ENCODE measurements at places on chromosomes 7 and 10.

DNA sequence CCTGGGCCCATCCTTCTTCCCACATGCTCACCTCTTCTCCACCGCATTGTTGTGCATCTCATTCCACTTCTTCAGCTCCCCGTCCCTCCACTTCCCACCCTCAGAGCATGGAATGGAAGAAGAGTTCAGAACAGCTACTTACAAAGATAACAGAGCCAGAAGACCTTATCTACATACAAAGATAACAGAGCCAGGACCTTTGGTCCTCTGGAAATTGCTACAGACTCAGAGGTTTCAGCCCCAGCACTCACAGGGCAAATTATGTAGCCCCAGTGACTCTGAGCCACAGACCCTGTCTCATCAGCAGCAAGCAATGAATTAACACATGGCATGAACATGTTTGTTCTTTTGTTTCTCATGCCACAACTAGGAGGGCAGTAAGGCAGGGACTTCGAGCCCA is 28.7 kb upstream of the SLC29A3 start:
- no peak for DNase-seq

DNA sequence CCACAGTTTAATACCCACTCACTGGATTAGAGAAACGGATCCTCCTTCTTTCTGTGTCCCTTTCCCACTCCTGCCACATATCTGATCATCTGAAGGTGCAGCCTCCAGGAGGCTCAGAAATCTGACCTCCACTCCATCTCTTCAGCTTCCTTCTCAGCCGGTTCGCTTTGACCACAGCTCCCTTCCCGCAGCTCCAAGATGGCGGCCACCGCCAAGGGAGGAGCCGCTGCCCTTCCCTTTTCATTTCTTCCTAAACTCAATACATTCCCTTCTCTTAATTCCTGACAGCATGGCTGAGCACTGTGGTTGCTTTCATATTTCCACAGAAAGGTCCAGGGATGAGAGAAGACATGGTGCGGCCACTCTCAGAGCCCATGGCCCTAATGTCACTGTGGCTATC is 43.7 kb upstream of the C7orf33 start:
- DNase-seq, result no peak

DNA sequence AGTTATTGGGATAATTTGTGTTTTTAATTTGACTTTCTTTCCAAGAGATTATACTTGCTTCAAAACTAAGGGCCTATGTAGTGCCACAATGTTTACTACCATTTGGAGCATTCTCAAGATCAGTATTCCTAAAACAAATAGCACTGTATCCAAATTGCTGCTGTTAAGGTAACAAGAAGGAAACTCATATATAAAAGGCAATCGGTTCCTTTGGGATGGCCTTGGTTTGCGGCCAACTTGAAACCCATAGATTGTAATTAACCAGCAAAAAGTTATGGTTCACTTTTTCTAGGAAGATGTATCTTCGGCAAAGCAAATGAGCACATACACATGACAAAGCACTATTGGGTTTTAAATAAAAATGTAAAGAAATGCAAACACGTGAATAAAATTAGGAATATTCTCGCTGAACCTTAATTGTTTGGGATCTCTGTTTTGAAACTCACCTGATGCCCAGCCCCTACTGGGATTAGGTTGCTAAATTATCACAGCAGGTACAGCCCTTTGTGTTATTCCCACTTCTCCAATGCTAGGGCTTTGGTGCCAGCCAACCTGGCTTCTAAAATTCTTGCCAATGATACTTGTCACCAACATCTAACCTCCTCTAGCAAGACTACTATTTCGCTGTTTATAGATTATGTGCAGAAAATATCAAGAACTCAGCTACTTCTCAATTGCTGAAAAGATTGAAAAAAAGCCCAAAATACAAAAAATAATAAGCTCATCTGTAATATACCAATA is 16.0 kb downstream of the CDNF start:
- no peak for DNase-seq

GRCh38 chr7:83791737-83792136 is 142.8 kb upstream of the SEMA3E start:
- no peak for DNase-seq

- DNase-seq, result no peak
Observed at GRCh38 chr7:148609045-148609725, 18.6 kb downstream of the C7orf33 start.

DNA sequence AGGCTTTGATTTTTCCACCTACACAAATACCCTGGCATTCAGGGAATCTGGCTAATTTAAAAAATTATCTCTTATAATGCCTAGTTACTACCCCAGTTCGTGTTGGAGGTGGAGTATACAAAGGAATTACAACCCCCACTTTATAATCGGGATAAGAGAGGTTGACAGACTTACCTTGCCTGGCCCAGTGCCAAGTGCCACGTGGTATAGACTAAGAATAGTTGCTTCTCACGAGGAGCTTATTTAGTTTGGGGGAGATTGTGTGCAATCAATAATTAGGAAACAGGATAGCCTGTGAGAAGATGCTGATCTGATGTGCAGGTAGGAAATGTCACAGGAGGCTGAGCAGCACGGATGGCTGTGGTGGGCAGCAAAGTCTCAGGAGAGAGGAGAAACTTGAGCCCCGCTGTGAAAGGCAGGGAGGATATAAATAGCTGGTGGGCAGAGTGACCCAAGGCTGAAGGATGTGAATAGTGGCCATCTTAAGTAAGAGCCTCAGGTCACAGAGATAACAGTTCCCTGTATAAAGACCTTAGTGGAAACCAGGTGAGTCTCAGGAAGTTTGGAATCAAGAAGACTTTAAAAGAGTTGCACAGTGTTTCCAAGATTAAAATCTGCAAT is 11.3 kb upstream of the ATXN7L1 start:
- DNase-seq, result no peak

GRCh38 chr7:47192978-47193377 is 388.9 kb downstream of the TNS3 start:
- no peak for DNase-seq

- peak; percentile 37 for DNase-seq
Observed at GRCh38 chr10:95445223-95445836, 115.8 kb downstream of the SORBS1 start.

GRCh38 chr10:4333459-4333894 is 492.5 kb upstream of the AKR1E2 start:
- DNase-seq, result no peak

DNA sequence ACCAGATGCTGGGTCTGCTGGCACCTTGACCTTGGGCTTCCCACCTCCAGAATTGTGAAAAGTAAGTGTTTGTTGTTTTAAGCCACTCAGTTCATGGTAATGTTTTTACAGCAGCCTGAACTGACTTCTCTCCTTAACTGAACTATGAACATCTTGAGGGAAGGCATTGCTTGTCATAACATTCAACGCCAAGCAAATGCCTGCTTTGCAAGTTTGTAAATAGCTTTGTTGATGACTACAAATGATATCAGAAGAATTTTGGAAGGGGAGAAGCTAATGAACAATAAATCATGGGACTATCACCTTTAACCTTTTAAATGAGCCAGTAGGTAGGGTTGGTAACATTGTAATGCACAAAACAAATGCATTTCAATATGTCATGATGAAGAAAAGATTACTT is 402.4 kb upstream of the ADARB2 start:
- no peak for DNase-seq

- peak; percentile 79 for DNase-seq
Observed at GRCh38 chr10:104622598-104623209, 18.4 kb upstream of the SORCS3 start.

- DNase-seq, result peak; percentile 98
Observed at GRCh38 chr10:119080521-119081259, at the start of gene EIF3A. EIF3A (minus strand) TSS chr10:119080817; CDS start chr10:119080676, 141 bp downstream.

DNA sequence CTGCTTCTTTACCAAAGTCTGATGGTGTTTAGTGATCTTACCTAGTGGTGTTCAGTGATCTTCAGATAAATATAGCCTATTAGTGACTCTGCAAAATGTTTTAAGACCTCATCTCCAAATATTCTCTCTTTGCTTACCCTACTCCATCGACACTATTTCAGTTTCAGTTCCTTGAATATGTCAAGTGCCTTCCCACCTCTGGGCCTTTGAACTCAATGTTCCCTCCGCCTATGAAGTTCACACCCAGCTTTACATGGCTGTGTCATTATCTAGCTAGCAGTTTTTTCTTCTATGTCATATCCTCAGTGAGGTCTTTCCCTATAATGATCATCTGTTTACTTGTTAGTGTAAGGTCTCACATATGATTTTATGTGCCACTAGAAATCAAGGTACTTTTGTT is 322.6 kb downstream of the DGKB start:
- no peak for DNase-seq

DNA sequence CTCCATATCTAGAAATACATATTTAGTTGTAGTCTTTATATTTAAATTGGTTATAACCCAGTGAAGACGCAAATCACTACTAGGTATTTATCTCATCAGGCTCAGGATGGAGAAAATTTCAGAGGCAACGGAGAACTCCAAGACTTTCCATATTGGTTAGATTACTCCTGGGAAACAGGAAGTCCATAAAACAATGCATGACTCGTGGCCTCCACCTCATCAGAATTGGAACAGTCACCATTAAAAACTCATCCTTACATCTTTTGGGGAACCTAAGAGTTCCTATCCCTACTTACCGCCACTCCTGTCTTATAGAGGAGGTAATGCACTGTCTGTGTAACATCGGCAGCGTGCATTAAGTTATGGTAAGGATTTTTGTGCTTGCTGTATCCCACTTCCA is 177.6 kb downstream of the PPP1R17 start:
- DNase-seq, result no peak

GRCh38 chr7:103387242-103387641 is 39.8 kb downstream of the PSMC2 start:
- DNase-seq, result no peak

DNA sequence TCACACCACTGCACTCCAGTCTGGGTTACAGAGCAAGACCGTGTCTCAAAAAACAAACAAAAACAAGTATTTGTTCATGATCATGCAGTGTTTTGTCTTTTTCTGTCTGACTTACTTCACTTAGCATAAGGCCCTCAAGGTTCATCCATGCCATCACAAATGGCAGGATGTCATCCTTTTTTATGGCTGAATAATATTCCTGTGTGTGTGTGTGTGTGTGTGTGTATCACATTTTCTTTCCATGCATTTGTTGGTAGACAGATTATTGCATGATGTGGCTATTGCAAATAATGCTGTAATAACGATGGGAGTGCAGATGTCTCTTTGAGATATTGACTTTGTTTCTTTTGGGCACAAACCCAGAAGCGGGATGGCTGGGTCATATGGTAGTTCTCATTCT is 14.3 kb upstream of the MNX1 start:
- DNase-seq, result no peak

GRCh38 chr10:104327745-104328645 is 10.3 kb downstream of the ITPRIP start:
- peak; percentile 49 for DNase-seq

DNA sequence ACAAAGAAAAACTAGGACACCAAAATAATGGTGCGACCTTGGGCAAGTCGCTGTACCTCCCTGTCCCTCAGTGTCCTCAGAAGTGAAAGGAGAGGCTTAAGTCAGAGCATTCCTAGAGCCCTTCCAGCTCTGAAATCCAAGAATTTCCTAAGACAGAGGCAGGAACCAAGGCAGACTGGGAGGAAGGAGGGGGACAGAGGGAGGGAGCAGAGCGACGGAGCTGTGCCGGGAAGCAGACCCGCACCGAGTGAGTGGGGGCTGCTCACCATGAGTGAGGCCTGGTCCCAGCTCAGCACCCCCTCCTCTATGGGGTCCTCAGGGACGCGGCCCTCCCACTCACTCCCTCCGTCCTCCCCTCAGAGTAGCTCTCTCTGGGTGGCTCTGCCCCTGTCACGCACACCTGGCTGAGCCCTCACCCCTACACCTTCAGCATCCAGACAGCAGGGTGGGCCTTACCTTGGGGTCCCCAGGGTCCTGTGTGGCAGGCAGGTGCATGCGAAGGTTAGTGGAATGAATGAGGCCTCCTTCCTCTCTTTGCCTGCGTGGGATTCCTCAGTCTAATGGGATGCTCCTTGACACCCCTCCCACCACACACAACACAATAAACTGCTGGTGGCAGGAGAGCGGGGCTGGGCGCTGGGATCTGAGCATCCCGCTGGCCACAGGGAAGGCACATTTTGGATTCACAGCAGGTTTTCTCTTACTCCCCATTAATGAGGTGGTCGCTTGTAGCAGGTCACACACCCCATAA is 4.6 kb upstream of the SMARCD3 start:
- peak; percentile 70 for DNase-seq

DNA sequence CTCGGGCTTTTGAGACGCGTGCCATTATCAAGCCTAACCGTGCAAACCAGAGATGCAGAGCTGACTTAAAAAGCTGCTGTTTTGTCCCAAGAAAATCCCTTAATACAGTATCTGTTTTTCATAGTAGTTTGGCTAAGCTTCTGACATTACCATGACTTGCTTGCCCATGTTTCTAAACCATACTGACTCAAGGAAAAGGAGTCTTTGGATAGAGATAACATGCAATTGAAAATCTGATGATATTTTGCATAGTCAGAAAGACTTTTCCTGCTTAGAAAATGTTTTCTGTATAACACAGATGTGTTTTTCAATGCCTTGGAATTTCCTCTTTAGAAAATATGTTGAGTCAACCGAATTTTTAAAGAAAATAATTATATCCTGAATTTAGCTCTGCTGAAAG is 21.5 kb upstream of the AKR1E2 start:
- DNase-seq, result no peak

GRCh38 chr7:106175507-106175906 is 63.4 kb upstream of the SYPL1 start:
- DNase-seq, result no peak

- no peak for DNase-seq
Observed at GRCh38 chr10:11093771-11094736, 76.4 kb downstream of the CELF2 start.

DNA sequence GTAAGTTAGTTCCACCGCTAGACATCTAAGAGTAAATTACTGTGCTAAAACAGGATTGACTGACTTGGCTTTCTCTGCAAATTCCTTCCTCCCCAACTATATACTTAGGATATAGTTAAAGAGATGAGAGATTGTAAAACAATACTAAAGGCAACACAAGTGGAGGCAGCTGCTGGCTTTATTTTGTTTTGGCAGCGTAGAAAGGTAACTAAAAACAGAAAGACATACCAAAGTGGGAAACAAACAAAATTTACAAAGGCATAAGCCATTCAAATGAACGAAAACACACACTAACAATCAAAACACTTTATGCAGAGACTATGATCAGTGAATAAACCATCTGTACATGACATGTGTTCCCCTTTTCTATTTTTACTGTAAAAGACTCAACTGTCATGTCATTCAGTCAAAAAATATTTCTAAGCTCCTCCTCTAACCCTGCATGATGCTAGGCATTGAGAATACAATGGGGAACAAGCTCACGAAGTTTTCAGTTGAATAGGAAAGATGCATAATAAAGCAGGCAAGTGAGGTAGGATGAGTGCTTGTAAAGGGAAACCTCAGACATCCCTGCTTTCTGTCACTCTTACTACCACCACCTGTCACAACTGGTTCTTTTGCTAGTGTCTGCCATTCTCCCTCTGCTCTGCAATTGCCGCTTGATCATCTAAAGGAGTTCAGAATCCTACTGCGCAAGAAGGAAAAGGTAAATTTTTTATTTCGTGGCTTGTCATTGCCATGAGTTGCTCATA is 64.2 kb upstream of the COL1A2 start:
- DNase-seq, result peak; percentile 9

GRCh38 chr10:77146712-77147336 is 490.8 kb downstream of the KCNMA1 start:
- DNase-seq, result no peak

GRCh38 chr7:142439739-142440138 is 181.9 kb upstream of the PRSS58 start:
- no peak for DNase-seq

GRCh38 chr10:47049906-47050305 is 138.7 kb downstream of the PTPN20 start:
- no peak for DNase-seq

- DNase-seq, result no peak
Observed at GRCh38 chr10:32963096-32963495, 5.1 kb upstream of the ITGB1 start.

- DNase-seq, result no peak
Observed at GRCh38 chr7:127850195-127850594, 181.0 kb downstream of the LRRC4 start.
